ENCODE measurements at places on chromosomes 11 and 22.

- no peak for DNase-seq
These were observed 13.0 kb upstream of the REXO2 start for GRCh38 chr11:114426280-114426679.

DNA sequence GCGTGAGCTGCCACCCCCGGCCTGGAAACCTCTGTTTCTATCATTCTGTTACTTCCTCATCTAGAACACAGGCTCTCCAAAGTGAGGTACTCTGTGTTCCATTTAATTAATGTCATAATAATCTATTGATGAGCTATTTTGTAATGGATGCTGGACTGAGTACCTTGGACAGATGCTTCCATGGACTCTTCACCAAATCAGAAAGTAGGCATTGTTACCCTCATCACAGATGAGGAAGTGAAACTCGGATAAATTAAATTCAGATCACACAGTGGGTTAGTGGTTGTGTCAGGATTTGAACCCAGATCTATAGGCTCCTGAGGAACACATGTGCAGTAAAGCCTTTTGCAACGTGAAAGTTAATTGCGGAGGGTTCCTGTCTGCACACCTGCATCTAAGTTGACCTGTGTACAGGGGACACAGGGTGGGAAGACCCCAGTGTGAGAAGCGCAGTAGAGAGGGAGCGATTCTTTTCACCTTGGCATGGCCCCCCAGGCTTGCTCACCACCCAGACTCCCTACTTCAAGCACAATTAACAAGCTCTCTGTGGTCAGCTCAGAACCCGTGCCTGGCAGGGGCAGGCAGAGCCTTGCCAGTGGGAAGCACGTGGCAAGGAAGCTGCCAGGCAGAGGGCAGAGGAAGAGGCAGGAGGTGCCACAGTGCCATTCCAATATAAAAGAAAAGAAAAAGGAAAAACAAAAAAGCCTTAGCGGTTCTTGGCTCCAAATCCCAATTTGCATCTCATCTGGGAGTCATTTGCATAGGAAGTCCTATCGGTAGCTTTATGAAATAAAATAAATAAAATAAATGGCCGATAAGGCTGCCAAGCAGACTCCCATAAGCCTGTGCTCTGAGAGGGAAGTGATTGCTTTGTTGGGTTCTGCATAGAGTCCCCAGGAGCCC is 239.3 kb downstream of the GRIK4 start:
- no peak for DNase-seq

DNA sequence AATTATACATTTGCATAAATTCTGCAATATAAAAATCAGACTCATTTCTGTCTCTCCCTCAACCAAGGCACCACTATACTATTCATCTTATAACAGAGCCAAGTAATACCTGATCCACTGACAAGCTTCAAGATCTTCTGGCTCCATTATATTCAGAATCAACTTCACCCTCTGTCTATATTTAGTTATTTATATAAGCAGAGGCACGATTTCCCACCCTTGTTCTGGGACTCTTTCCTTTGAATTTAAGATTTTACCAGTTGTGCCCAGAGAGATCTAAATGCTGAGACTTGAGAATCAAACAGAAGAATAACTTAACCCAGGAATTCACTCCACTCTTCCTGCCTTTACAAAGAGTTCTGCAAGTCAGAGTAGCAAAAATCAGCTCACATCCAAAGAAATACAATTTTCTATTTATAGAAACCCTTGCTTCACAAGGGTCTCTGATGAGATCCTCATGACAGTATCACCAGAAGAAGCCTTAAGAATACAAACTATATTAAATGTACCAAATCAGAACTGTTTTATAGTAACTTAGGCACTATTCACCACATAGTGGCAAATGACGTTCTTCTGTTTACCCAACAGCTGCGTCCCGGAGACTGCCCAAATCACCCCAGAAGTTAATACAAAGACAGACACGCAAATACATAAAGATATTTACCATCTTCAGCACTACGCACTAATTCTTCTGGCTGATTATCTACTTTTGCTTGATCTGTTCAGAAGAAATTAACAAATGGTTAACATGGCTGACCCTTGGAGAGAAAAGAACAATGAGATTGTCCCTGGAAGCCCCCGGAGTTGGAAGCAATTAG is 32.3 kb upstream of the CCDC89 start:
- no peak for DNase-seq

- no peak for DNase-seq
These were observed 32.8 kb upstream of the LINC01488 start for GRCh38 chr11:69448471-69449284.

- DNase-seq: no peak
These were observed 33.2 kb downstream of the ADORA2A start for GRCh38 chr22:24460418-24461089.

GRCh38 chr11:102986815-102987214 is 31.3 kb upstream of the MMP13 start:
- no peak for DNase-seq

DNA sequence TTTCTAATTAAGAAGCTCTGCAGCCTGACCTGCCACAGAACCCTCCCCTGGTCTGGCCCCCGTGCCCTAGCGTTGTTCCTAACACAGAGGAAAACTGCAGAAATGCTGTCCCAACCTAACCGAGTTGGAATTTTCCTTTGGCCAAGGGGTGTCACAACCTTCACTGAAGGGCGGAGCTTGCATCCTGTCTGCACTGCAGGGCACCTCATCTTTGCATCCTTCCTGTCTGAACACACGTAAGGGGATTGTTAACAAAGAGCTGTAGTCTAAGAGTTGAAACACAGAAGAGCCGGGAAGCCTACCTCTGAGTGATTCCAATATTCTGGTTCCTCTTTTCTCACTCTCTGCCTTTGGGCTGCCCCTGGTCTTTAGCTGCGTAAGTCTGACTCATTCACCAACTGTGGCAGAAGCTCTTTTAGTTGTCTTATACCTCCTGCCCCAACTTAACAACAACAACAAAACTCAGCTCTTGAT is 1.6 kb downstream of the DIXDC1 start:
- DNase-seq: no peak

GRCh38 chr11:107819361-107820014 is 39.1 kb downstream of the SLC35F2 start:
- DNase-seq: no peak

DNA sequence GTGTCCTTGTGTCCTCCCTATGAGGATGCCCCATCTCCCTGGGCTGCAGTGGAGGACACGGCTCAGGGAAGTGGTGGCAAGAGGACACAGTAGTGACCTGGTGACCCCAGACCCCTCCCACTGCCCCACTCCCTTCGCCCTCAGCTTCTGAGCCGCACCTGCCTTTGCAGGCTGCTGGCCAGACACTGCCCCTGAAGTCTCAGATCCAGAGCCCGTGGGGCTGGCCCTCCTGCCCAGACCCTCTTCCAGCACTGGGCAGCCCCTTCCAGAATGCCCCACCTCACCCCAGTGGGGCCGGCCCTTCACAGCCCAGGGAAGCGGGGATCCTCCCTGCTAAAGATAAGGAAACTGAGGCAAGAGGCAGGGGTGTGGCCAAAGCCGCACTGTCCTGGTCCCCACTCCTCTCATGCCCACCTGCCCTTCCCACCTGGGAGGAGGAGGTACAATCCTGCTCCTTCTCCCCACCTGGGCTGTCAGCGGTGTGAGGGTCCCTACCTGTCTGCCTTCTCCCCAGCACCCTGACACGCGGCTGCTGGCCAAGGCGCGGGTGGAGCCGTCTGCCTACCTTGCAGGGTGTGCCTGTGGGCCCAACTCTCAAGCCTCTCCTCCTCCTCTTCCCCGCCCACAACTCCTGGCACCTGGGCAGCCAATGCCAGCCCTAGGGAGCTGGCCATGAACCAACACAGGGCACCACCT is 17.3 kb downstream of the TRPM5 start:
- DNase-seq: no peak

- no peak for DNase-seq
These were observed 14.0 kb upstream of the PAX6 start for GRCh38 chr11:31824879-31825837.

- no peak for DNase-seq
These were observed 1163.7 kb downstream of the FAM181B start for GRCh38 chr11:81569999-81570398.

- no peak for DNase-seq
These were observed 6.5 kb downstream of the LINC01488 start for GRCh38 chr11:69487849-69488542.

- DNase-seq: no peak
These were observed 199.3 kb downstream of the PGR start for GRCh38 chr11:100930185-100930778.

DNA sequence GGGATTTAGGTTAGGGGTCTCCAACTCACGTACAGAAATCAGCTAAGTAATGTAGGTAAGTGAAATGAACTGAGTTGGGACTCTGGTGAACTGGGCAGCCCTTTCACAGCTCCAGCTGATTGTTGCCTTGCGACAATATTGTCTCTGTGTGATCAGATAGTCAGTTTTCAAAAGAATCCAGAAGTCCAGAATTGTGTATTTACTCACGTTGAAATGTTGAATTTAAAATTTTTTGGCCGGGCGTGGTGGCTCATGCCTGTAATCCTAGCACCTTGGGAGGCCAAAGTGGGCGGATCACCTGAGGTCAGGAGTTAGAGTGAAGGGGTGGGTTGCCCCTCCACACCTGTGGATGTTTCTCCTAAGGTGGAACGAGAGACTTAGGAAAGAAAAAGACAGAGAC is 18.8 kb upstream of the WDR74 start:
- no peak for DNase-seq

DNA sequence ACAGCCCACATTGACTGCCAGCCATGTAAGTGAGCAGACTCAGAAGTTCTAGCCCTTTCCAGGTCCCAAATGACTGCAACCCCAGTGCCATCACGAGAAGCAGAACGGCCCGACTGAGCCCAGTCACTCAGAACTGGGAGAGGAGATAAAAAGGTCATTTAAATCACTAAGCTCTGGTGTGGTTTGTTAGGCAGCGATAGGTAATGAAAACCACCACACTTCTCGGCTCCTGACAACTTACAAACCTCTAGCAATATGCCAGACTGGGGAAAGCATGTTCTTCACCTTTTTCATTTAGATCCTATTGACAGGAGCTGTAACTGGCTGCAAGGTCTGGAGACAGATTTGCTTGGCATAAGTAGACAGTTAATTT is 6.7 kb downstream of the SLC15A3 start:
- no peak for DNase-seq

DNA sequence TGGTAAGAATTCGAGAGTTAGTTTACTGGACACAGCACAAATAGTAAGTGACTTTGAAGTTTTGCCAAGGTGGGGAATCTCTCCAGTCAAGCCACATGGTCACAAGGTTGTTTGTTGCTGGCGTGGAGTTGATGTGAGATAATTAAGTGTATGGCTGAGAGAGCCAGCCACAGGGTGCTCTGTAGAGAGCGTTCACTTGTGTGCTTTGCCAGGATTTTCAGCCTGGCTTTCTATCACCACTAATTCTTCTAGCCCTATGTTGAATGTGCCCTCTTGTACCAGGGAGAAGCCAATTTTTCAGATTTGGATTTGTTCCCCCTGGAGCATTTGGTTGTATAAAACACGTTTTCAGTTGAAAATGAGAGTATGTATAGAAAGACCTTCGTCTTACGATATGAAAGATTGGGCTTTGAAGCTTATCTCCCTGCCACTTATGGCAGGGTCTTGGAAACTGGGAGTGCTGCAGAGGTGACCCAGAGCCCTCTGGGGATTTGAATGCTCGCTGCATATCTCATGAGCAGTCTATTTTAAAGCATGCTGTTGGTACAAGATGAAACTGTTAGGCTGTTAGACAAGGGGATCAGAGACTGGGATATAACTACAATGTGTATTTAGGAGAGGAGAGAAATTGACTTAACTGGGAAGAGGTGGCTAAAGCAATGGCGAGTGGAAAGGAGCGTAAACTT is 28.6 kb downstream of the CSRP3 start:
- no peak for DNase-seq

DNA sequence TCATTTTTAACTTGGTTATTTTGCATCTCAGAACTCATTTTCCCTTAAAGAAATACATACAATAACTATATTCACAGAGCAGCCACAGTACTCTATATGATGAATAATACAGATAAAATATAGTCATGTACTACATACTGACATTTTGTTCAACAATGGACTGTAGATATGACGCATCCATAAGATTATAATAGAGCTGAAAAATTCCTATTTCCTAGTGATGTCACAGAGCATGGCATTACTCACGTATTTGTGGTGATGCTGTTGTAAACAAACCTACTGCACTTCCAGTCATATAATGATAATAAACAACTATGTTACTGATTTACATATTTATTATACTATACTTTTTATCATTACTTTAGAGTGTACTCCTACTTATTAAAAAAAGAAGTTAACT is 38.7 kb downstream of the NARS2 start:
- no peak for DNase-seq

- no peak for DNase-seq
These were observed 60.7 kb downstream of the STK33 start for GRCh38 chr11:8533332-8533731.

GRCh38 chr22:43862074-43862881 is at the start of gene SULT4A1:
TSS of gene SULT4A1 (minus strand) at chr22:43862513. CDS start at chr22:43862382, 131 bp downstream.
- DNase-seq: no peak

- DNase-seq: no peak
These were observed 50.4 kb upstream of the PRSS23 start for GRCh38 chr11:86749821-86750401.

GRCh38 chr11:123235117-123235655 is 40.1 kb upstream of the CLMP start:
- no peak for DNase-seq

DNA sequence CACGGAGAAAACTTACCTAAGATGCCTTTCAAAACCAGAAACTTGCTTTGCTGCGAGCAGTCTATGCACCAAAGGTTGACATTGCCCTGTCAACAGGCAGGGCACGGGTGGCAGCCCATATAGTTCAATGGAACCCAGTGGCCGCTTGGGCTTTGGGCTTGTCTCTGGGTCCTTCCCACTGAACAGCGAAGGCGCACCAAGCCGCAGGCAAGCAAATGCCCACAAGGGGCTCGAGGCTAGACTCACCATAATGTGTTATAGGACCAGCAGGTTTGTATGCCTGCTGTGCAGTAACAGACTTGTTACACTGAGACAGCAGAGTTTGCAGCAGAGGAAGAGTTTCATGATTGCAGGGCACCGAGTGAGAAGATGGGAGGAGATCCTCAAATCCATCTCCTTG is 20.3 kb downstream of the CLDN5 start:
- no peak for DNase-seq

DNA sequence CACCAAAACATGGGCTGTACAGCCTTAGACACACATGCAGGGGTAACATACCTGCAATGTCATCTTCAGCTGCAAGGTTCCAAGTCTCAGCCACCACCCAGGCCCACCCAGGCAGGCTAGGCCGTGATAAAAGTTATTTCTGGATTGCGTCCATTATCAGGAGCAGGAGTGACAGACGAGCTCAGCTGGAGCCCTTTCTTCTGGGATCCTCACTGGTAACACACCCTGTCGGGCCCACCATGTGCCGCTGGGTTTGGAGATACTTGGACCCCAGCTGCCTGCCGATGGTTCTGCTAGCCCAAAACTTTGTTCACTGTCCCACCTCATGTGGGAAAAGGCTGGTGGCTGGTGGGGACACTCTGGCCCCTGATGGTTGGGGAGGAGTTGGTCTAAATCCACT is 24.8 kb downstream of the TMPRSS5 start:
- no peak for DNase-seq

GRCh38 chr22:19806213-19807160 is 45.9 kb downstream of the TBX1 start:
- no peak for DNase-seq

Measured in iPS DF 6.9 (cell line).